ENCODE measurements at places on chromosomes 4 and X.

DNA sequence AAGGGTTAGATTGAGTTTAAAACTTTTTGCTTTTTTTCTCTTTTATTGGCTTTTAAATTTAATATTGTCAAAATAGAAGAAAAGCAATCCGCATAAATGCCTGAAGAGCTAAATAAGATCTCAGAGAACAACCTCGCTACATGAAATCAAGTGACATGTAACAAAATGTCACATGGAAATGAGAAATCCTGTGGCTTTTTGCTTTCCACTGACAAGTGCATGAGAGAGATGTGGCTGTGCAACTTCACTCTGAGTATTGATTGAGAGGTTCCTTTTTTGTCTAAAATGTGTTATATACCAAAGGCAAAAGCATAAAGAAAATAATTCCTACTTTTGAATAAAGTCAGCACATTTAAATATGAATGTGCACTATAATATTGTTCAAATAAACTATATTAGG, 263.5 kb downstream of the MAPK10 start:
- DNase-seq, result no peak

GRCh38 chrX:13620207-13620606, 32.7 kb upstream of the TCEANC start:
- no peak for DNase-seq

DNA sequence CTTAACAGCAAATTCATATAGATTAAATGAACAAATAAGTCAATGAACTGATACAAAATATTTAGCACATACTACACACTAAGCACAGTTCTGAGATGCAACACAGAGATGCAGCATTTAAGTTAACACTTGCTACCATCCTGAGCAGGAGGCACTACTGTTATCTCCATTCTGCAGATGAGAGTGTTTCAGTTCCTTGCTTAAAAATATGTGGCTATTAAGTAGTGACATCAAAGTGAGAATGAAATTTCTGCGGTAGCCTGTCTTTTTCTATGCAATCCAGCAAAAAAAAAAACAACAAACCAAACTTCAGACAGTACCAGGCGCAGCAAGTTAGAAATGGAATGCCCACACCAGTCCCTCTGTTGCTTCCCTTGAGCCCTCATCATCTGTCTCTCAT, 90.8 kb downstream of the SHISA3 start:
- no peak for DNase-seq

- no peak for DNase-seq
Measured at GRCh38 chr4:16413814-16414555, 187.7 kb upstream of the TAPT1 start.

DNA sequence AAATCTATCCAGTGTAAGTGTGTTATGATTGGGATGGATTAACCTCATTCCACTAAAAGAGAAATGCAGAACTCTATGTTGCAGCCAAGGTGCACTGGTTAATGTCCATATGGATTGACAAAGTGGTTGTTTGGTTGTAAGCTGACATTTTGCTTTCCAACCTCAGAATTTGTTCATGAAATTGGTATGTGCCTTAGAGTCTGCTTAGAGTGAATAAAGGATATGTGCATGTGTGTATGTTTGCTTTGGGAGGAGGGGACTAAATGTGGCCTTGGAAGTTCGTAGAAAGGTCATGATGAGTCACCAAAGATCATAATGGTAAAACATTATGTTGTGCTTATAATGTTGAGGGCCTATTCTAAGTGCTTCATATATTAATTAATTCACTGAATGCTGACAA, 44.1 kb upstream of the MBNL3 start:
- no peak for DNase-seq

DNA sequence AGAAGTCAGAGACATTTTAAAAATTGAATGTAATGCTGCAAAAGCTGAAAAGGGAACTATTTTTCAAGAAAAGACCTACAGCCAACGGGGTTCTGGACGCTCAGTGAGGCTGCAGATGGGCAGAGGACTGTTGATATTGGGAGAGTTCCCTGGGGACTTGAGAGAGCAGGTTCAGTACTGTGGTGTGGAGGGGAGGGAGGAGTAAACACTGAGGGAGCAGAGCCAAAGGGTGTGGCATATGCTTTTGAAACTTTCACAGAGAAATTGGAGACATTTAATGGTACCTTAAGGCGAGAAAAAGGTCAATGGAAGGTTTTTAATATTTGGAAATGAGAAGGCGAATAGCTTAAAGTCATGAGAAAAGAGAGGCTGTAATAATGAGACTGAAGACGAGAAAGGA, 62.2 kb upstream of the GPM6A start:
- no peak for DNase-seq

DNA sequence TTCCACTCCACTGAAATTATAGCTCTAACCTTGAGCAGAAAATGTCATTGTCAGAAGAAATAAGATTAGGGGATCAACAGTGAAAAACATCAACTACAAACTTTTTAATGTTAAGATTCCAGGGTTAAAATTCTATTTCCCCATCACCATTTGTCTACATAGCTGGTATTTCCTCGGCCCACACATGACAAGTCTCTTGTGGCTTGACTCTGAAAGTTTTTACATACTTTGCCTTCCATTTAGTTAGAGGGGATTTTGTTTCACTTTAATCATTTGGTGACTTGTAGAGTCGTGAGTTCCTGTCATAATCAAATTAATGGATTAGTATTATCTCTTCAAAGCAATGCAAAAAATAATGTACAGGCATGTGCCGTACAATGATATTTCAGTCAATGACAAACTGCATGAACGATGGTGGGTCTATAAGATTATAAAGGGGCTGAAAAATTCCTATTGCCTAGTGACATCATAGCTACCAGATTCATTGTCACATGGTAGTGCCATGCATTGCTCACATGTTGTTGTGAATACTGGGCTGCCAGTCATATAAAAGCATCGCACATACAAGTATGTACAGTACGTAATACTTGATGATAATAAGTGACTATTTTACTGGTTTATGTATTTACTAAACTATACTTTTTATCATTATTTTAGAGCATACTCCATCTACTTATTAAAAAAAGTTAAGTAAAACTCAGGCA, 72.0 kb downstream of the ING2 start:
- DNase-seq, result no peak
